ENCODE measurements at places on chromosomes 3 and 15.

- DNase-seq: no peak
These were observed 119.4 kb upstream of the CGNL1 start for GRCh38 chr15:57256939-57257338.

DNA sequence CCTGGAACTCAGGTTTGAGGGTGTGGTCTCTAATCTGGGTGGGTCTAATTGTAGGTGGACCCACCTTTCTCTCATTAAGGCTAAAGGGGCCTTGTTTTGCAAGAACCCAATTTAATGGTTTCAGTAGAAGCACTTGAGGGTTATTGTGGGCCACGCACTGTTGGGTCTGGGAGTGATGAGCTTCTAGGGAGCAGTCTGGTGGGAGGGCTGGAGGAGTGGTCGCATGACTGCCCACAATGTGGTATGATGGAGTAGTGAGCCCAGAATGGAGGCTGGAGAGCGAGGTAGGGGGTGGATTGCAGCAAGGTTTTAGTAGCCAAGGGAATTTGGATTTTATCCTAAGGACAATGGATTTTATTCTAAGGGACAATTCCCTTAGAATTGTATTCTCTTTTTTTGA is 2.7 kb downstream of the TATDN2 start:
- no peak for DNase-seq

DNA sequence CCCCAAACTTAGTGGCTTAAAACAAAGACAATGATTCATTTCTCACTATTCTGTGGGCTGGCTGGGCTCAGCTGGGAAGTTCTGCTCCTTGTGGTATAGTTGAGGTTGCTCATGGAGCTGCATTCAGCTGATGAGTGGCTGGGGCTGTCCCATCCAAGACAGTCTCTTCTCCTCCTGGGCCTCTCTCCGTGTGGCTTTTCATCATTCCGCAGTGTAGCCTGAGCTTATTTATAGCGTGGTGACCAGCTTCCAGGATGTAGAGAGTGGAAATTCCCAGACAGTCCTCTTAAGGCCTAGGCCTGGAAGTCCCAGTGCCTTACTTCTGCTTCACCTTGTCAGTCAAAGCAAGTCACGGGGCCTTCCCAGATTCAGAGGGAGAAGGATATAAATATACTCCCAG is 136.7 kb upstream of the DAZL start:
- DNase-seq: no peak

- no peak for DNase-seq
These were observed 62.2 kb upstream of the AKAP13 start for GRCh38 chr15:85318048-85318731.

DNA sequence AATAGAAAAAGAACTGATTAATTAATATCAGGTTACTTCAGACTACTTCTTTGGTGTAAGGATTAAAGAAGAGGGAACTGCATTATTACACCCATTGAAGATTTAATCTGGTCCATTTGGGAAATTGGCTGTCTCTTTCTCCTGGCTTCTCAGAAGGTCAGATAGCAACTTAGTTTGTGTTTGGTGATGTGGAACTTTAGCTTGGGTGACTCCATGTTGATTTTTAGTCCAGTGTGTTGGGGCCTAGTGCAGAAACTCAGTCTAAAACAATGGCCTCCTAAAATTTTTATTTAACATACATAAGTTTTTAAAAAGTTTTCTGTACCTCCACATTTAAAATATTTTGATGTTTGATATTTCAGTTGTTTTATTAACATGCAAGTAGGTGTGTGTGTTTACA is 27.6 kb upstream of the GPD1L start:
- DNase-seq: no peak
